Mucosa of descending colon (tissue), 3 donors: ENCODE measurements at places on chromosomes 5 and 9.
A peak's percentile ranks its signal among the peaks of the same experiment; 100 is the strongest.

DNA sequence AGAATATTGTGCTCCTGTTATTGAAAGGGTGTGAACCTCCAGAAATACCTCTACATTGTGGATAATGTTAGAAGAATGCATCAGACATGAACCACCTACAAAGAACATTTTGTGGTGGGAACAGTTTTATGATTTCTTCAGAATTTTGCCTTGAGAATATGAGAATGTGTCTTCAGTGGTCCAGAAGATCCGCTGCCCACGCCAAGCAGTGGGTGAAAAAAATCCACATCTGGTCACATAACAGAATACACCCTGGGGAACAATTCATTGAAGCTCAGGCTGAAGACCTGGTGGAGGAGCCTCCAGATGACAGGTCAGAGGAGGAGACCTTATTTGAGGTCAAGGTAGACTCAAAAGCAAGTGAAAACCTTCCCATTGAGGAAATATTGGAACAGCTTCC, 69.1 kb downstream of the DEPDC1B start:
- DNase-seq, result no peak

GRCh38 chr5:151058891-151059489, 21.8 kb downstream of the TNIP1 start:
- DNase-seq, result peak; percentile 39

DNA sequence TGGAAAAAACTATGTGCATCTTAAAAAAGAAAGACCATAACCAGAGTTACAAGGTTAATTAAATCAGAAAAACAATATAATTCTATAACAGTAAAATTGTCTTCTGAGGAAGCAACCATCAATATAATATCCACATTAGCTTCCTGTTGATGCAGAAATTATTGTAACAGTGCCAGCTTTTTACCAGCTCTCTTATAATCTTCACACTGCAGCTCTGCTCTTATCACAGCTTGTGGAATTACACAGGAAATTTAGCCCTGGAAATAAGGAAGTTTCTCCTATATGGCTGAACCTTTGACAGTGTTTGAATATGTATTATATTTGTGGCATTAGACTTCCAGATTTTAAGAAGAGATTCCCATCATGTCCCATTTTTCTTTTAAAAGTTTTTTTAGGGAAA, 49.1 kb upstream of the TEK start:
- no peak for DNase-seq

- no peak for DNase-seq
Observed at GRCh38 chr5:32419791-32420190, 24.7 kb downstream of the ZFR start.

GRCh38 chr5:142222225-142222865, 102.5 kb downstream of the SPRY4 start:
- no peak for DNase-seq

- DNase-seq, result peak; percentile 82
Observed at GRCh38 chr9:131530920-131531832, at the start of gene UCK1. UCK1 (minus strand) TSS chr9:131531263; CDS start chr9:131531174, 89 bp downstream.

- peak; percentile 61 for DNase-seq
Observed at GRCh38 chr9:115524453-115525059, 406.6 kb upstream of the TNC start.

GRCh38 chr5:18720002-18720401, 1085.7 kb downstream of the TAF11L14 start:
- DNase-seq, result no peak

DNA sequence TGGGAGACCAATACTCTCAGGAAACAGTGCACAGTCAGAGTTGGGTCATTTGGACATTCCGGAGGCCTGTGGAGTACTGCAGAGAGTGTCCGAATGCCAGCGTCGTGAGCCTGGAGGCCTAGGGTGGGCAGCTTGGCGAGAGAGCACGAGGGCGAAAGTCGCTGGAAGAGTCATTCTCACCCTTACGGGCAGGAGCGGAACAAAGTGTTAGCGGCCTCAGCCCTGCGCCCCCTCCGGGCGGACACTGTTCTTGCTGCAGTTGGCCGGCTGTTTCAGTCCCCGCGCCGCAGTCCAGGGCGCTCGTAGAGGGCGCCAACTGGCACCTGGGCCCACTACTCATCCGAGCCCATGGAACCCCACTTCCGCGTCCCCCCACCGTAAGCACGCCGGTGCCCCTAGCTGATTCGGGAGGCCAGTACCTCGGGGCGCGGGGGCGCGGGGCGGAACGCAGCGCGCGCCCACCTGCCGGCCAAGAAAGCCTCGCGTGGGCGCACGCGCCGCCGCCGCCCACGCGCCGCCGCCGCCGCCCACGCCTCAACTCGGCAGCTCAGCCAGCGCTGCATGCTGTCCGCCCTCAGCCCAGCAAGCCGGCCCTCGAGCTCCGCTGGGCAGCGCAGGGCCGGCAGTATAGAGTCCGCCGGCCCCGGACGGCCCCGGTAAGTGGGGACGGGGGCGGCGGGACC, 99.7 kb upstream of the CCL21 start:
- DNase-seq, result no peak

- peak; percentile 72 for DNase-seq
Observed at GRCh38 chr9:136629879-136630661, 32.6 kb upstream of the EGFL7 start.

DNA sequence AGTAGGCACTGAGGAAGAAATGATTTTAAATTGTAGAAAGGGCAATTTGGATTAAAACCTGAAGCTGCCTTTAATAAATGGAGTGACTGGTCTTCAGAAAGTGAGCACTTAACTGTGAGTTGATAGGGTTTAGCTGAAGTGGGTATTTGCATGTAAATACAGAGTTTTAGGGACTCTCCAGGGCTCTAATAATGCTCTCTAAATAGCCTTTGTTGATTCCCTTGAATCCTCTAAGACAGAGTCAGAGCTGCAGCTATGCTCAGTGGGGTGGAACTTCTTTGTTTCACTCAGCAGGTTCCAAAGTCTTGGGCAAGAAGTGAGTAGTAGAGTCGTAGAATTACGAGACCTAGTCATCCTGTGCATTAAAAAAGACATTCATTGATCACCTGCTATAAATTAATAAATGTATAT, 21.4 kb downstream of the GLRA1 start:
- no peak for DNase-seq

GRCh38 chr9:131776036-131776435, 36.2 kb upstream of the RAPGEF1 start:
- DNase-seq, result no peak

DNA sequence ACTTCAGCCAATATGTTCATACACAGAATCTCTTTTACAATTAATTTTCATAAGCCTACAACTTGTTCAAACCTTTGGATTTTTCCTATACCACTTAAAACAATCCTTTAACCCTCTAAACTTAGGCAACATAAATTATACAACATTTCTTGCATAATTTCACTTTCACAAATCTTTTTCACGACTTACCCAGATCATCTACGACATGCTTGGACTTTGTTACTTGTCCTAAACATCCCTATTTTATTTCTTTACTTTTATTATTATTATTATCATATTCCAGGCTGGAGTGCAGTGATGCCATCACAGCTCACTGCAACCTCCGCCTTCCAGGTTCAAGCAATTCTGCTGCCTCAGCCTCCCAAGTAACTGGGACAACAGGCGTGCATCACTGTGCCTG, 68.0 kb downstream of the CACNA1B start:
- no peak for DNase-seq

GRCh38 chr9:132888151-132888550, 9.5 kb downstream of the SPACA9 start:
- no peak for DNase-seq

GRCh38 chr5:95508550-95508949, 46.2 kb downstream of the SKIC3 start:
- DNase-seq, result no peak

DNA sequence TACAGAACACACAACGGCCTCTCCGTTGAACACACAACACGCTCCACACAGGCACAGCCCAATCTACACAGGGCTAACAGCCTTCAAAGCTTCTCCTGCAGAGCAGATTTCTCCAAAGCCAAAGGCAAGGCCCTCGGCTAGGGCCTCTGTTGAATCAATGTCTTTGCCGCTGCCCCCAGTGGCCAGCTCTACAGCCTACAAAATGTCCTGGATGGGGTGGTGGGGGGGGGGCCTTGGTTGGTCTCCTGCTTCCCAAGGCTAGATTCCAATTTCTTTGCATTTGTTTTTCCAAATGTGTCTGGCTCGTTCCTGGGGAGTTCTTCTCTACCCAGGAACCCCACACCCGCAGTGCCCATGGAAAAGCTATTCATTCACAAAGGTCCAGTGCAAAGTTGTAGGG, 167.2 kb downstream of the PAX5 start:
- no peak for DNase-seq

DNA sequence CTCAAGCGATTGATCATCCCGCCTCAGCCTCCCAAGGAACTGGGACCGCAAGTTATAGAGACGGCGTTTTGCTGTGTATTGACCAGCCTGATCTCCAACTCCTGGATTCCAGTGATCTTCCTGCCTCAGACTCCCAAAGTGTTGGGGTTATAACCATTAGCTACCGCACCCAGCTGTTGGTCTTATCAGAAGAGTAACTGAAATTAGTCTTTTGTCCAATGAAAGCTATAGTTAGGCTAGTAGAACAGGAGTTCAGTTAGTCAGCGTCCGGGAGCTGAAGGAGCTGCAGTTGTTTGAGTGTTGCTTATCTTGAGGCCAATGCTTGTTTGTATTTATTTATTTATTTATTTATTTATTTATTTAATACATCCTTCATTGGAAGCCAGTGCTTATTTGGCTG, 3.2 kb upstream of the MIGA2 start:
- DNase-seq, result no peak

DNA sequence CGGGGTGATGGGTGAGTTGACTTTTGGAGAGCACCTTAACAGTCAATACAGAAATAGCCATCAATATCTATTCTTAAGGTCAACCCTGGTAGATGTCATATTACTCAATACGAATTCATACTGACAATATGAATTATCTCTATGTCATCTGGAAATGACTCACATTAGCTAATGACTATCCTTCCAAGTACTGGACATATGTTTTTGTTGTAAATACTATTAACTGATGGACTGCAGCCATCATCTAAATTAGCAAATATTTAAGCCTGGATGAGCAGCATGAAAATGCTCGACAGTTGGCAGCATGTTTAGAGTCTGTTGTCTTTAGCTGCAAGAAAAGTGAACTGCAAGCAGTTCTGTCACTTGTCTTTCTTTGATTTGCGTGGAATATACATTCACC, 19.6 kb upstream of the ISOC1 start:
- DNase-seq, result no peak

DNA sequence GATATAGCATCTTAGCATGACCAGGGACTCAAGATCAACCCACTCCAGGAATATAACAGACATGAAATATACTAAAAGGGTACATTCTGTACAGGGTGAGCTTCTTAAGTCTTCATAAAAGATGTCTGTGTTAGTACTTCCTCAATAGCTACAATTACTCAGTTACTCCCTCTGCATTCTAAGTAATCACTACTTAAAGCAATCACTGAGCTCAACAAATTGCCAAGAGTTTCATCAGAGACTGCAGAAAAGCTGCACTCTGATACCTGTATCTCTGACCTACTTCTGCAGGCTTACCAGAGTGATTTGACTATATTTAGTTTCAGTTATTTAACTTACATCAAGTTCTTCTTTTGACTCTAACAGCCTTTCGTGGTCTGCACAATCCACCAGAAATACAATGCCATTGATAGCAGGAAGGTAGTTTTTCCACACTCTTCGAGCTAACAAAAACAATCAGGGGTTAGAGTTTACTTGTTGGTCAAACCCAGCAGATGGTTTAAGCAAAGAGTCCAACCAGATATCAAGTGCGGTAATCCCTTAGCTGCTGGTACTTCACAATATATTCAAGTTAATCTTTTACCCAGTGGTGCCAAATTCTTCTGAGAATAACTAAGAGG, 23.3 kb downstream of the SAR1B start:
- DNase-seq, result no peak

- no peak for DNase-seq
Observed at GRCh38 chr9:36894695-36895310, 139.3 kb downstream of the PAX5 start.

DNA sequence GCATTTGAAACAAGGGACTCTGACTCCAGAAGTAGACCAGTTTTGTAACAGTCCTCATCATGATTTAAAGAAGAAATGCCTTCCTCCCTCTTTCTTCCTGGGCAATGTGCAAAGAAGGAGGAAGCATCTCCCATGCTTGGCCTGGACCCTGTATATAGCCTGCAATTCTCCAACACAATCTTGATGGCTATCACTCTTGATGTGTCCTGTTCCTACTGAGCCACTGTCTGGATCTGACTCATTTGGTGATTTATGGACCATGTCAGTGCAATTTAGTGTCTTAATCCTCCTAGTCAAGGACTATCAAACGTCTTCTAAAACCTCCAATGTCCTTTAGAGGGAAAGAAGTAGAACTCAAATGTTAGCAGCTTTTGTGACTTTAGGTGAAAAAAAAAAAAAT, 697.3 kb downstream of the TLR4 start:
- DNase-seq, result no peak

DNA sequence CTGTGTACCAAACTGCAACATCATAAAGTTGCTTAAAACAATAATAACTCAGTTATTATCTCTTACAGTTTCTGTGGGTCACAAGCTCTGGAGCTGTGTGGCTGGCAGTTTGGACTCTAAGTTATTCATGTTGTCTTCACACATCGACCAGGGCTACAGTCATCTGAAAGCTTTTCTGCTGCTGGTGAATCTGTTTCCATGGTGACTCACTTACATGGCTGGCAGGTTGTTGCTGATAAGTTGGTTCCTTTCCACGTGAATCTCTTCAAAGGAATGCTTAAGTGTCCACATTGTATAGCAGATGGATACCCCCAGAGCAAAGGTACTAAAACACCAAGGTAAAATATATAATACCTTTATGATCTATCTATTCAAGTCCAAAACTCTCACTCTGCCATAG, 44.8 kb upstream of the CYLC2 start:
- DNase-seq, result no peak

DNA sequence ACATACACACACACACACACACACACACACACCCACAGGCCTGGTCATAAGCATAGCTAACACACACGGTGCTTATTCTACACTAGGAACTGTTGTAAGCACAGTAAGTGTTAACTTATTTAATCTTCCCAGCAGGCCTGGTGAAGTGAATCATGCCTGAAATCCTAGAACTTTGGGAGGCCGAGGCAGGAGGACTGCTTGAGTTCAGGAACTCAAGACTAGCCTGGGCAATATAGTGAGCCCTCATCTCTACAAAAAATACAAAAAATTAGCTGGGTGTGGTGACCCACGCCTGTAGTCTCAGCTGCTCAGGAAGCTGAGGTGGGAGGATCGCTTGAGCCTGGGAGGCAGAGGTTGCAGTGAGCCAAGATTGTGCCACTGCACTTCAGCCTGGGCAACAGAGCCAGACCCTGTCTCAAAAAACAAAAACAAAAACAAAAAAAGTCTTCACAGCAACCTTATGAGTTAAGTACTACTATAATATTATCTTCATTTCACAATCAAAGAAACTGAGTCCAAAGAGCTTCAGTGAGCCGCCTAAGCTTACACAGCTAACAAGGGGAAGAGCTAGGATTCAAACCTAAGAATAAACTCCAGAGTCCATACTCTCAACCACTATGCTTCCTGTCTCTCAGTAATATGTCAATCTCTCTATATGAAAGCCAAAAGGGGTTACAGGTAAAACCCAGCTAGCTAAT, 2.3 kb downstream of the MEGF9 start:
- DNase-seq, result no peak
